Activated CD4-positive, alpha-beta T cell treated with anti-CD3 and anti-CD28 coated beads for 48 hours (primary cell): ENCODE measurements at places on chromosomes 4 and X.
A peak's percentile ranks its signal among the peaks of the same experiment; 100 is the strongest.

DNA sequence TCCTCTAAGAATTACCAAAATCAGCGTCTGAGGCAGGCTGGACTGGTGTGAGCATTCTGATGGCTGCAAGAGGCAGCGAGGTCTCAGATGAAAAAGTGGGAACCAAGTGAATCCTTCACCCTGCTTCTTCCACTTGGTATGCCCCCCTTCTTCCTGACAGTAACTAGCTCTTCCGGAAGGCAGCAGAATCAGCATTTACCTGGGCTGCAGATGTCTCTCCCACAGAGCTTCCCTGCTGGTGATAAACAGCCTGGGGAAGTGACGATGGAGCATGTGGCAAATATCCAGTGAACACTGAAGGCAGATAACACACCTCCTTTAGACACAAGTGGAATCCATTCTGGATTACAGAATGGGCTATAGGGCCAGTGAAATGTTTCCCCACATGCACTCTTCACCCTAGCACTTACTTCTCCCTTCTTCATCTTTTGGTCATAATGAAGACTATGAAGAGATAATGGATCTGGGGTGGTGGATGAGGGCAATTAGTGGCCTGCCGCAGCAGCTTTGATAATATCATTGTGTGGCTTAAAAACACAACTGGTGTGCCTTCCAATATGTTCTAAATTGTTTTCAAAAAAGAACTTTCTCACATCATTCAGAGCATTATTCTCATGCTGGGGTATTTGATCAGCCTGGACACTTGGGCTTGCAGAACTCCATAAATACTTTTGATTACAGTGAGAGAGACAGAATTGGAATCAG, 60.8 kb upstream of the TBC1D9 start:
- no peak for DNase-seq

GRCh38 chr4:114257501-114257900, 278.1 kb upstream of the ARSJ start:
- DNase-seq = no peak

- DNase-seq = no peak
Measured at GRCh38 chr4:158189422-158189821, 16.6 kb upstream of the GASK1B start.

GRCh38 chr4:98775672-98776071, 117.3 kb upstream of the TSPAN5 start:
- no peak for DNase-seq

- DNase-seq = no peak
Measured at GRCh38 chr4:56692576-56692975, 11.5 kb upstream of the HOPX start.

DNA sequence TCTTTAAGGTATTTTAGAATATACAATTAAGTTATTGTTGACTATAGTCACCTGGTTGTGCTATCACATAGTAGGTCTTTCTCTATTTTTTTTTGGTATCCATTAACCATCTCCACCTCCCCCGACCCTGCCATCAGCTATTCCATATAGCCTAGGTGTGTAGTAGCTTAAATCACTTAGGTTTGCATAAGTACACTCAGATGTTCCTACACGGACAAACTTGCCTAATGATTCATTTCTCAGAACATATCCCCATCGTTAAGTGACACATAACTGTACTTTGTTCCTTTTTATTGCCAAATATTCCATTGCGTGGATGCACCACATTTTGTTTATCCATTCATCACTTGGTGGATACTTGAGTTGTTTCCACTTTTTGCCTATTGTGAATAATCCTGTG, 67.9 kb downstream of the SLAIN2 start:
- no peak for DNase-seq

DNA sequence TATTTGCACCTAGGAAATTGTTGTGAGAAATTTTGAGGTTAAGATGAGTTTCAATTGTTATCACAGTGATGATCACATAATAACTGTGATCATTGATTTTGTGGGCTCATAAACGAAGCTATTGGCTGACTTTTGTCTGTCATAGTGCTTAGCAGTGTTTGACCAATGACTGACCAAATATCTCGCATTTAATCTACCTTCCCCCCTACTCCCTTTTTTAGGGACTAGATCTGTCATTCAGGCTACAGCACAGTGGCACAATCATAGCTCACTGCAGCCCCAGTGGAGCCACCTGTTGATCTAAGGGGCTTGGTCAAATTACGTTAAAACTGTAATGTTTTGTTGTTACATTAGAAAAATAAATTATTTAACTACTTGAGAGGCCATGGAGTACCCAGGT, 1.5 kb downstream of the FUNDC2 start:
- no peak for DNase-seq

GRCh38 chr4:126182336-126182735, 867.6 kb downstream of the FAT4 start:
- no peak for DNase-seq

- no peak for DNase-seq
Measured at GRCh38 chr4:107655289-107655688, 64.7 kb downstream of the PAPSS1 start.

DNA sequence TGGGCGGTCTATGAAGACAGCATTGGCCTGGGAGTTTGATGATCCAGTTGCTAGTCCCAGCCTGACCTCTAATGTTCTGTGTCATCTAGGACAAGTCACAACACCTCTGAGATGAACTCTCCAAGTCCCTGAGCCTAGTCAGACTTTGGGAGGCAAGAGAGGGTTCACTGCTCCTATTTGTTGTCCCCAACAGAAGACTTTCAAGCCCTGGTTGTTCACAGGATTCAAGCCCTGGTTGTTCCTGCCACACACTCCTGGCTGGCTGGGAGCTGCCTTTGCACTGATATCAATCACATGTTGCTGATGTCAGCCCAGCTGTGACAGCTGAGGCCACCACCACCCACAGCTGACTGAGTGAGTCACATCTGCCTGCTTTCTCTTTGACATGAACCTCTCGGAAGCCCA, 253.2 kb upstream of the RASGEF1B start:
- DNase-seq = peak; percentile 80

- DNase-seq = peak; percentile 14
Measured at GRCh38 chrX:56564921-56565840, 1.8 kb downstream of the UBQLN2 start.

DNA sequence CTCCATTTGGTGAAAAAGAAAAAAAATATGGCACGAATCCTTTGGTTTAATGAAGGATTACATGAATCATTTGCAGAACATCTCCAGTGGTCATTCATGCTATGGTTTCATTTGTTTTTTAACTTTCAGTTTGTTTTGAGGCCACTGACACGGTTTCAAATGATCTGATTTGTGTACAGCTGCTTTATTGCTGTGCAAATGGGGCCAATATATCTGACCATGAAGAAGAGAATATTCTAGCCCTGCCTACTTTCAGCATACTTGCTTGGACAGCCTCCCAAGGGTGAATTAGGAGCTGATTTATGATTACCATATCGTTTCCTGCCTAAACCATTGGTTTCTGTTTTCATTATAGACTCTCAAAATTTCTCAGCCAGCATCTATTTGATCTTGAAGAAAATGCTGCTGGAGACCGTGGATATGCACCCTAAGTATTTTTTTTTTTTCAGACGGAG, 30.7 kb downstream of the SPARCL1 start:
- no peak for DNase-seq

- no peak for DNase-seq
Measured at GRCh38 chr4:2285613-2286381, 23.9 kb upstream of the MXD4 start.

DNA sequence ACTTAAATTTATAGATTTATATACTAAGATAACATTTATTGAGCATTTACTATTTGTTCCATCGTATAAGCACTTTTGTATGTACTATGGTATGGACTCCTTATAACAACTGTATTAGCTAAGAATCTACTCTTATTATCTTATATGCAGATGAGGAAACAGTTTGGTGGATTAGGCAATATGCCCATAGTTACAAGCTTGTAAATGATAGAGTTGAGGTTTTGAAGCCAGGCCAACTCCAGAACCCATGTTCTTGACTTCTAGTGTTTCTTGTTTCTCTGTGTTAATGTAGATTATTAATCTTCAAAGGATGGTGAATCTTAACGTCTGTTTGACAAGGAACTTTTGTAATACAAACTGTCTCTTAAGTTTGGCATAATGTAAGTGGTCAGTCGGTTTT, 71.3 kb downstream of the STIM2 start:
- no peak for DNase-seq

DNA sequence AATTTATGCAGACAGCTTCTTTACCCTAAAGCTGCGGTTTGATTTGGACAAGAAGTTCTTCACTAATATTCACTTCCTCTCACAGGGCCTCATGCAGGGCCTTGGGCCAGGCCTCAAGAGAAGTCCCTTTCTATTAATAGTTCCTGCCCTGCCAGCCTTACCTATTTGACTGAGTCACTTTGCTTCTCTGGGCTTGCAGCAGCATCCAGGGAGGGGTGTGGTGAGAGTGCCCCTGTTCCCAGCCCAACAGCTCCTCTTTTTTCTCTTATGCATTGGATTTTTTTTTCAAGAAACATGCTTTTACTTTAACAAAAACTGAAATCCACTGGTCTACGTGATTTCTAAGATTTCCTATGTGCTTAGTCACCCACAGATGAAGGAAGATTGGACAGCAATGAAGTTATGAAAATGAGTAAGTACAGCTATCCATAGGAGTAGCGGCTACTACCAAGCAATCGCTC, 26.7 kb downstream of the FAM156B start:
- no peak for DNase-seq

GRCh38 chrX:70479922-70480659, 35.5 kb downstream of the DLG3 start:
- no peak for DNase-seq

DNA sequence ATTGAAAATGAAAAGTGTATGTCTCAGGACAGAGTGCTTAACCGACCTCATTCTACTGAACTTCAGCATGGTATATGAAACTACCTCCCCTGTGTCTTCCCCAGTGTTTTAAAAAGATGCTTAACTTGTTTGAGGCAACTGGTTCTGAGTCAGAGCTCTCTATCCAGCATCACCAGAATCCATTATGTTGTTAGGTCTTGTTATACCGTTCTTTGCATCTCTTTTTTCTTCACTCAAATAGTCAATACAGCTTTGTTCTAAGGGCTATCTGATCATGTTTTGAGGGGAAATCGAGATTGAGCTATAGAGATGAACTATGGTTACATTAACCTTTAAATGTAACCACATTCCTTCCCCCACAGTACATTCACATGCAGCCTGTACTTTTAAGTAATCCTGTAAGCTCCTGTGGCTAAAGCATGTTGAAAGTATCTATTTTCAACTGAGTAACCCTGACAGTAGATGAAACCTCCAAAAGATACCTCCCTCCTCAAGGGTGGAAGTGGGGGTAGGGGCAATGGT, 514.4 kb downstream of the RPA4 start:
- DNase-seq = peak; percentile 8

- DNase-seq = no peak
Measured at GRCh38 chrX:31555506-31555905, 483.7 kb upstream of the FTHL17 start.

- DNase-seq = no peak
Measured at GRCh38 chr4:182600093-182600492, 317.1 kb downstream of the DCTD start.

- DNase-seq = no peak
Measured at GRCh38 chr4:37758226-37758625, 68.3 kb upstream of the PGM2 start.

- no peak for DNase-seq
Measured at GRCh38 chr4:70392057-70392776, 5.5 kb upstream of the OPRPN start.

- DNase-seq = no peak
Measured at GRCh38 chr4:142164767-142165500, 528.6 kb downstream of the IL15 start.

- DNase-seq = no peak
Measured at GRCh38 chr4:88012647-88013046, 5.2 kb downstream of the PKD2 start.

GRCh38 chr4:176856421-176856820, 63.7 kb upstream of the VEGFC start:
- no peak for DNase-seq

- DNase-seq = no peak
Measured at GRCh38 chr4:160611181-160611580, 1508.3 kb downstream of the RAPGEF2 start.

DNA sequence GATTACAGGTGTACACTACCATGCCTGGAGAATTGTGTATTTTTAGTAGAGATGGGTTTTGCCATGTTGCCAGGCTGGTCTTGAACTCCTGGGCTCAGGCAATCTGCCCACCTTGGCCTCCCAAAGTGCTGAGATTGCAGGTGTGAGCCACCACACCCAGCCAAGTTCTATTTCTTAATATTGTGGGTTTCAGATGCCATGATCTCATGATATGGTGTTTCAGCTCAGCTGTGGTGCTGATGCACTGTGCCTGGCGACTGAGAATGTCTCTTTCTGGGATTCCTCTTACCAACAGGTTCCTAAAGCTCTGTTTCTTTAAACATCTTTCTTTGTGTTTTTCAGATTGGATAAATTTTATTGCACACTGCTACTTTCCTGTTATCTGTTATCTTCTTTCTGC, 17.3 kb upstream of the NDUFC1 start:
- no peak for DNase-seq

DNA sequence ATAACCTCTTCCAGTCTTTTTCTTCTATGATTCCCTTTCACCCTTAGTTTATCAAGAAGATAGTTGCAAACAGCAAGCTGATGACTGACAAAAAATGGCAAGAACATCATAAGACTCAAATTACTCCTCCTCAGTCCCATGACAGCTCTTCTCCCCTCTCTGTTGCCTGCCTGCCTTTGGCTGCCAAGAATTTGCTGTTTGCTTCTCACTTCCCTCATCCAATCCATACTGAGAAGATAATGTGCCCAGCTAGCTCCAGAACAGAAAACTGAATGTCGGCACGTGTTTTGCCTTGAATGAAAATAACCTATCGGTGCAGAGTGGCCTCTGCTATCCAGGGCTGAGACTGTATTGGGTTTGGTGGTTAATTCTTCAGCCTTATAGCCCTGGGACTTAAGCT, 192.1 kb downstream of the PPARGC1A start:
- DNase-seq = no peak

DNA sequence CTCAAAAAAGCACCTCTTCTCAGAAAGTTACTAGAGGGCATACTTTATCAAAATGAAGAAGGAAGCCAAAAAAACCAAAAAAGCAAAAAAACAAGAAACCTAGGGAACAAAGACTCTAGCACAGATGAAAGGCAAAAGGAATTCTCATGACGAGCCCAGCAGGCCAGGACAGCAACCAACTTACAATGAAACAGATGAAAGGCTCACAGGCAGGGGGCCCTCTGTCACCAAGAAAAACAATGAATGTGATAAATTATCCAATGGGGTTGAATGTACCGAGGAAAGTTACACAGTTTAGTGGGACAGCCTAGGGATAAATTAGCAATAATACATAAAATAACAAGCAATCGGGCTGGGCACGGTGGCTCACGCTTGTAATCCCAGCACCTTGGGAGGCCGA, 79.0 kb downstream of the GPR82 start:
- DNase-seq = no peak

DNA sequence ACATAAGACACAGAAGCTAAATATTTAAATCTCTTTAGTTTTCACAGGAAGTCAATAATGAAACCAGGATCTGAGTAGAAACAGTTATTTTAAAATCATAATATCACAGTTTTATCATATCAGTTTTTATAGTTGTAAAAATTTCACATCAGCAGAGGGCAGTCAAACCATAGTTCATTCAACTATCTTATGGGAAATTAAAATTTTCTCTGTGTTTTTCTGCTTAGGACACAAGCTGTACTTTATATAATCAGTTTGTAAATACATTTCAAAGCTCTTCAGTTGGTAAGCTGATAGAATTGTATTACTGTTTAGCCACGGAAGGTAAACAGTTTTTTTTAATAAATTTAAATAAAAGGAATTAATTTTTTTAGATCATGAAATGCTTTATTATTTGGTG, 204.8 kb upstream of the NUDT6 start:
- no peak for DNase-seq
